ENCODE measurements at places on chromosomes 7 and 10.

DNA sequence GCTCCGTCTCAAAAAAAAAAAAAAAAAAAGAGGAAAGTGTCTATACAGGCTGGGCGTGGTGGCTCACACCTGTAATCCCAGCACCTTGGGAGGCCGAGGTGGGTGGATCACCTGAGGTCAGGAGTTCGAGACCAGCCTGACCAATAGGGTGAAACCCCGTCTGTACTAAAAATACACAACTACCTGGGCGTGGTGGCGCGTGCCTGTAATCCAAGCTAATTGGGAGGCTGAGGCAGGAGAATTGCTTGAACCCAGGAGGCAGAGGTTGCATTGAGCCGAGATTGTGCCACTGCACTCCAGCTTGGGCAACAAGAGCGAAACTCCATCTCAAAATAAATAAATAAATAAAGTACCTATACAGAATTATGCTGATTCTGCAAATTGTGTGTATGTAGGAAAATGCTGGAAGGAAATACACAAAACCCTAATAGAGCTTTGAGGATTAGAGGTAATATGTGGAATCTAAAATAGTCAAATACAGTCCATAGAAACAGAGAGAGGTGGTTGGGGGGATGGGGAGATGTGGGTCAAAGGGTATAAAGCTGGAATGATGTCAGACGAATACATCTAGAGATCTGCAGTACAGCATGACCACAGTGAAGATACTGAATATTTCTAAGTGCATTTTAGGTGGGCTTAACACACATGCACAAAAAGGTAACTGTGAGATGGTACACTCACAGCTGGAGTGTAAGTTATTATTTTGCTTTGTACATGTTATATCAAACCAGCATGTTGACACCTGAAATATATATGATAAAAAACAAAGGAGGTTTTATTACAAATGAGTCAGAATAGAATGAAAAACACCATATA lies 174.5 kb upstream of the KLF14 start:
- no peak for DNase-seq

- DNase-seq: no peak
Observed at GRCh38 chr7:52360541-52360940, 674.9 kb upstream of the POM121L12 start.

DNA sequence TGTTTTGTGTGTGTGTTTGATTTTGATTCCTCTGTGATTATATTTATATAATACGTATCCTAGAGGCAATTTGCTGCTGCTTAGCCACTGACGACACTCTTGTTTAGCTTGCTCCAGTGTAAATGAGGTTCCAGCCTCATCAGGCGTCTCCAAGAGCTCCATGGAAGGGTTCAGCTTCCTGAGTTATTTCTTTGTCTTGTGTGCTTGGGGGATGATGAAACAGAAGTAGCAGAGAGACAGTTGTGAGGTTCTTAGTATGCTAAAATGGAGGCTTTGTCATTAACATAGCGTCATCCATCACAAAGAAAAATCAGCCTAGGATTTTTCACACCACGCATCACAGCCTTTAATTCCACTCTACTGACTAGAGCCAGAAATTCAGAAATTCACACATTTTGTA lies 85.1 kb downstream of the KLF6 start:
- no peak for DNase-seq

- no peak for DNase-seq
Observed at GRCh38 chr10:78963074-78964034, 105.4 kb upstream of the ZMIZ1 start.

GRCh38 chr7:96401200-96401599 lies 79.3 kb upstream of the SLC25A13 start:
- no peak for DNase-seq

- no peak for DNase-seq
Observed at GRCh38 chr7:112185005-112185834, 21.0 kb downstream of the DOCK4 start.

GRCh38 chr7:135929722-135930141 lies 47.4 kb downstream of the MTPN start:
- DNase-seq: no peak

DNA sequence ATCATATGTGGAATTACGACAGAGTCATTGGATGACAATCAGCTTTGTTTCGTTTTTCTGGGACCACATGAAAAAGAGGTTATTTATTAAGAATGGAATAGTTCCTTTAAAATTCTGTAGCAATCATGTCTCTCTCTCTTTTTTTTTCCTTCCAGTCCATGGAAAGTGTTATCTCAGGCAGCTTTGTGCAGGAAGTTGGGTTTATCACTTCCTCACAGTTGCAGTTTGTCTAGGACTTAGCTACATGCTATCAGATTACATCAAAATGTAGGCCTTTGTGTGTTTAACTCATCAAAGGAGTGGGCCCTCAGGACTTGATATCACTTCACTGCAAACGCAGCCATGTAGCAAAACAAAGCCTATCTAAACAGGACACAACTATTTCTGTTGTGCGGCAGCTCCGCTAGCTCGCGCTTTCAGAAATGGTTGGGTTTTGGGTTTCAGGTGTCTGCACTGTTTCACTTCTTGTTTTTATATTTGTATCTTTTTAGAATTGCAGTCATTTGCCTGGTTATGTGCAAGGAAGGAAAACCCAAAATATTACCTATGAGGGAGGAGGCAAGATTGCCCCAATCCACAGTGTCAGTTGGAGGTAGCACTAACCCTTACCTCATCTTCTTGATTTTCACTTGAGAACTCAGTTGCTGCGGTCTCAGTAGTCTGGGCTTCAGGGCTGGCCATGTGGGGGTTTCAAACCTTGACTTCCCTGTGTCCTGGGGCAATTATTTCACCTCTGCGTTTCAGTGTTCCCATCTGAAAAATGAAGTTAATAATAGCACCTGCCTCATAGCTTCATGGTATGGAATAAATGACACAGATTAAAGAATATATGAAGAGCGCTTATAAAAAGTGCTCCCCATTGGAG lies 66.7 kb downstream of the HHEX start:
- no peak for DNase-seq

GRCh38 chr10:124622866-124623536 lies 121.2 kb downstream of the FAM53B start:
- no peak for DNase-seq

GRCh38 chr7:128211626-128212025 lies 29.5 kb upstream of the LEP start:
- DNase-seq: no peak

- DNase-seq: no peak
Observed at GRCh38 chr7:13017333-13017857, 330.0 kb downstream of the ARL4A start.

GRCh38 chr10:86785968-86786367 lies 29.5 kb downstream of the BMPR1A start:
- no peak for DNase-seq

Measured in activated CD8-positive, alpha-beta memory T cell treated with anti-CD3 and anti-CD28 coated beads for 4 hours (primary cell).